Activated naive CD4-positive, alpha-beta T cell treated with Interleukin-2 at 50 U/mL for 16 hours (primary cell): ENCODE measurements at places on chromosomes 2 and 18.

DNA sequence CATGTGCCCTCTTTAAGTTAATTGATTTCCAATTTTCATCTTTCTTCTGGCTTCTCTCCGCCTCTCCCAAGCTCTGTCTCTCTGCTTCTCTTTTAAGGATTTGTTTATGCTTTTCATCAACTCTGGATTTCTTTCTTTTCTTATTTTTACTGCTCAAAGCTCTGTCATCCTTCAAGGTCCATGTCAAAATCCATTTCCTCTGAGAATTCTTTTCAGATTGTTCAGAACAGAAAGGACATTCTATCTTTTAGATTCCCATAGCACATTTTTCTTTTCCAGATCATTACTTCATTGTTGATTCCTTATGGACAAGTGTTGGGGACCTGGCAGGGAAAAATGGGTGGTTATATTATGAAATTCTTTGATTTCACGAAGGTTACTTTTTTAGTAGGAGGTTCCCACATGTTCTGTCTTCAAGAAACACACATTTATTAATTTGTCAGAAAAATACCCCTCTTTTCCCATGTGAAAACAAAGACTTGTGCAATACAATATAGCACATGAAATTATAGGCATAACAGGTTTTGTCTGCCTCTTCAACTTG is 12.3 kb downstream of the PMAIP1 start:
- DNase-seq = no peak

- peak; percentile 12 for DNase-seq
Observed at GRCh38 chr18:26549263-26550094, 1.1 kb upstream of the KCTD1 start.

DNA sequence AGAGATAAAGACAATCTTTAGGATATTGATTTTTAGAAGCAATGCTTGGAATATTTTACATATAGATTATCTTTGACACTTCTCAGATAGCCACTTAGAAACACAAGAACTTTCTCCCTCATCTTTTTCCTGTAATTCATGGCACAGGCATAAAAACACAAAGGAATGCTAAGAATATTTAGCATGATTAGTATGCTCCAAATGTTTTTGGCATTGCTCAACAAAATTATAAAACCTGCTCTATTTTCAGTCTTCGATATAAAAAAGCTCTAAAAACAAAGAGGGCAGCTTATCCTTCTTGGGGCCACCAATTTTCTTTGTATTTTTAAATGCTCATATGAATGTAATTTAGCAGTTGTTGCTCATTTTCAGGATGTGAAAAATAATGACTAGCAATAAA is 90.8 kb downstream of the RAD51AP2 start:
- no peak for DNase-seq

DNA sequence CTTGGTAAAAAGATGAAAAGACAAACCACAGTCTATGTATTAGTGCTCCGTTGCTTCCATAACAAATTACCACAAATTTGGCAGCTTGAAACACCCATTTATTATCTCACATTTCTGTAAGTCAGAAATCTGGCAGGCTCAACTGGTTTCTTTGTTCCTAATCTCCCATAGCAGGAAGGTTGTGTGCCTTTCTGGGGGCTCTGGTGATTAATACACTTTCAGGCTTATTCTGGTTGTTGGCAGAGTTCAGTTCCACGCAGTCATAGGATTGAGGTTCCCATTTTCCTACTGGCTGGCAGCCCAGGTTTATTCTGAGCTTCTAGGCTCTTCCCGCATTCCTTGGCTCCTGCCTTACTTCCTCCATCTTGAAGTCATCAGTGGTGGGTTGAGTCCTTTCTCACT is 189.3 kb downstream of the ANAPC1 start:
- no peak for DNase-seq

DNA sequence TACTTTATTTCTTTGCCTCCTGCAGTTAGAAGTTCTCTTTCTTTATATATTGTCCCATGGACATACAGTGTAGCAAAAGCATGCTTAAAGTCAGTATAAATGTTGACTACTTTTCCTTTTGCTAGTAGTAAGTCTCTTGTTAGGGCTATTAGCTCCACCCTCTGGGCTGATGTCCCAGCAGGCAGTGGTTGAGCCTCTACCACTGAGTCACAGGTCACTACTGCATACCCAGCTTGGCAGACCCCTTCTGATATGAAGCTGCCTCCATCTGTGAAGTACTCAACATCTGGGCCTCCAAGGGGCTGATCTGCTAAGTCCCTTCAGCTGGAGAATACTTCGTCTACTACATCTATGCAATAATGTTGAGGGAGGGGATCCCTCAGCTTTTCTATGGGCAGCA is 61.0 kb upstream of the SLC35G4 start:
- no peak for DNase-seq

DNA sequence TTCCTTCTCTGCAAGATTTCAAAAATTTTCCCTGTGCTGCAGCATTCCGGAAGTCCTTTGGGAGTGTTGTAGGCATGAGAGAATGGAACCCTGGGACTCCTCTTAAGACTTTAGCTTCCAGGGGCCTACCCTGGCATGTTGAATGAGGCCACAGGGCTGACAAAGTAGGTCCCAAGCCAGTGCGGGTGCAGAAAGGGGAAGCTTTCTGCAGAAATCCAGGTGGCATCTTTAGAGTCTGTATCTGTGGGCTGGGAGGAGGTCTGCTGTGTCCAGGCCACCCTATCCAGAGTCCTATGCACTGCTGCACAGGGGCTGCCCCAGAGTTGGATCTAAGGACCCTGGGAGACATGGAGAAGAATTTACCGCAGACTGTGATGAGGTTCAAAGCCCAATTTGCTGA is 1.9 kb upstream of the SIX2 start:
- no peak for DNase-seq

GRCh38 chr2:105808423-105809096 is 63.8 kb downstream of the NCK2 start:
- DNase-seq = no peak

DNA sequence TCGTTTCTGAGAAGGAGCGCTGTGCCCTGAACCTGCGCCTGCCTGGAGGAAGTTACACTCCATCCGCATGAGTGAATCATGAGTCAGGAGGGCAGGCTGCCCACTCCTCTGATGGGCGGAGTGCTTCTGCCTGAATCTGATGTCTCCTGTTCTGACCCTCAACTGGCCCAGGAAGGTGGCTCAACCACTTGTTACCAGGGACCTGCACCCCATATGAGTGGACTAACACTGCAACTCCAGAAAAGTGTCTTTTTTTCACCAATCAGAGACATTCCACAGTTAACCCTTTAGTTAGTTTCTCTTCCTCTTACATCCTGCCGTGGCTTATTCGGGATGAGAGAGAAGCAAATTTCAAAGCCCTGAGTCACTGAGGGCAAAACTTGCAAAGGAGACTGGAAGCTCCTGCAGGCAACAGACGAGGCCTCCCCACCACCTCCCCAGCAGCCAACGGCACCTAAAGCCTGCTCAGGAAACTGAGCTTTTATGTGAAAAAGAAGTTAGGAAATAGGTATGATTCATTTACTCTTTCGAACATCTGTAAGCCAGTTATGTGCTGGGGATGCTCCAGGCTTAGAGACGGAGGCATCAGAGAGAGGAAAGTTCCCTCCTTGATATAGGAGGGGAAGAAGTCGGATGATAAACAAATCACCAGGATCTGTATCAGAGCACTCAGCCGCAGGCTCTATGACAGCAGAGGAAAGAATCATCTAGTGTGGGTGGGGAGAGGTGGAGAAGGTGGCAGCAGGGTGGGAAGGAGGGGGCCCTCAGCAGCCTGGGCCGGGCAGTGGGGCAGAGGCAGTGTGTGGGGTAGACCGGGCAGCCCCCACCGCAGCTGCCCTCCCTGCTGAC is 30.9 kb downstream of the MBP start:
- DNase-seq = peak; percentile 72

DNA sequence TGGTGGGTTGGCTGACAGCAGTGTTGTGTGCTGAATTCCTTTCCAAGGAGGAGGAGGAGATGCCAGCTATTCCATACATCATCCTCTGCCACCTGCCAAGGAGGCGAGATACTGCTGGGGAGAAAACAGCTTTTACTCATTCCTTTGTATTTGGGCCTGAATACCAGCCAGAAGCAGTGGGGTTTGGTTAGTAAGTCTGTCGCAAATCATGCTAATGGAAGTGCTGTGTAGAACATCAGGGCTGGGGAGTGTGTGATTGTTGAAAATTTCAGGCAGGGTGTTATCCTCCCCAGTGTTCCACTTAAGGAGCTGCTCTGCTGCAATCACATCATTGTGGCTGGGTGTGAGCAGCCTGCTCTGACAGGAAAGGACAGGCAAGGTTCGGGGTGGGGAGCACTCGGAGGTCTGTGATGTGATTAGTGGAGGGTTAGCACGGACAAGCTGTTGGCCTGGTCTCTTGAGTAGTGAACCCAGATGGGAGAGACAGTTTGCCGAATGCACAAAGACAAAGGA is 128.2 kb upstream of the DLX2 start:
- DNase-seq = no peak

- no peak for DNase-seq
Observed at GRCh38 chr2:235358981-235359471, 134.8 kb upstream of the AGAP1 start.

DNA sequence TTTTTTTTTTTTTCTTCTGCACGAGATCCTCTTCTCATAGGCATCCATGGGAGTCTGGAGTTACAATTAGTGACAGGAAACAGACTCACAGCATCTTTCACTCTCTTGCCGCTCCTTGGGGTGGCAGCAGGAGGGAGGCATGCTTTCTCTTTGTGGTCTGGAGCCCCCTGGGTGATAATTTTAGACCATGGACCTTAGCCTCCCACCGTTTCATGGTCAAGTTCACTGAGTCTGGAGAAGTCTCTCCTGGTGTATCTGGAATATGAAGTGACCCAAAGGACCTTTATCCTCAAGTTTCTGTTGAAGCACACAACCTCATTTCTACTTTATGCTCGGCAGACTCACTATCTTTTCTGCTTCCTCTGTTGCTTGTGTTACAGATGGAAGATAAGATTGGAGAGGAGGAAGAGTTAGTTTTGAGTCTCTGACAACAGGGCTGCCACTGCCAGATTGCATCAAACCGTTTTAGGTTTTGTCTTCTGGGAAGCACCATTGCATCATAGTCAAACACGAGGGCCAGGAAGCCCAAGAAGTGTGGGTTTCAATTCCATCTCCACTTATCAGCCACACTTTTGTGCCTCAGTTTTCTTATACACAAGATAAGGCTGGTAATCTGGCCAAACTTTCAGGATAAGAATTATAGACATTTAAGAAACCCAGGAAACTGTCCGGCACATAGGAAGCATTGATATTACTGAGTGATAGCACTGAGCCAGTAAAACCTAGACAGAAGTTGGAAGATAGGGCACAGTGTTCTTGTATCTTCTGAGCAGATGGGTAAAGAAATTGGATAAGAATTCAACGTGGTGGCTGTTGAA is 62.3 kb downstream of the ADCYAP1 start:
- DNase-seq = no peak

- no peak for DNase-seq
Observed at GRCh38 chr2:12177455-12178288, 431.2 kb downstream of the LPIN1 start.

DNA sequence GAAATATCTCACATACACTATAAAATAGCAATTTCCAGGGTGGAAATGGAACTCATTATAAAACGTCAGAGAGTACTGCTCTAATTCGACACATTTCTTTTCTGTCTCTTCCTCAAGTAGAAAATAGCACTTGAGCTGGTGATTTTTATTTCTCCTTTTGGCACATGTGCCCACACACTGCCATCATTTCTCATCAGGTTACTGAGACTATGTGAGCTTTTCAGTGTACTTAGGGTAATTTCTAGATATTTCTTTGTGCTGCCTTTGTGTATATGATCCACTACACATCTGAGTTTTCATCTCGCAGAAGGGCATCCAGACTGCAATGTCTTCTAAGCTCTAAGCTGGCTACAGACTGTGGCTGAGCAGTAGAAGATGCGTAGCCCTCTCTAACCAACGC is 62.1 kb upstream of the PGAP1 start:
- DNase-seq = no peak

DNA sequence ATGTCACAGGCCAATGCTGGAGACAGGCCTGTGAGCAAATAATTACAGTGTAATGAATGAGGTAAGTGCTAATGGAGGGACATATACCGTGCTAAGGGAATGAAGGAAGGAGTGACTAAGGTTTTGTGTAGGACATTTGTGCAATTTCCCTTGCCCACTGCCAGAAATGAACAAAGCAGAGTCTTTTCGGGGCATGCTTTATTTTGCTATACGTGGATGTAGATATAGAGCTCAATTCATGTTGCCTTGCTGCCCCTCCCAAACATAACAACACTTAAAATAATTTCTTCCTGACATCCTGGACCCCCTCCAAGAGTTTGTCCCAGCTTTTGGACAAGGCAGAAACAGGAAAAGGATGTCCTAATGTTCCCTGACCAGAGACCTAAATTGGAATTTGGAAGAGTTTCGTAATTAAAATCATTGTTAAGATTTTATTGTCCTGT is 23.7 kb upstream of the CD28 start:
- DNase-seq = no peak

GRCh38 chr2:37877457-37878315 is 47.4 kb upstream of the RMDN2 start:
- no peak for DNase-seq

- no peak for DNase-seq
Observed at GRCh38 chr2:77920838-77921366, 398.7 kb upstream of the LRRTM4 start.
